Activated T-cell treated with anti-CD3 and anti-CD28 coated beads, Interleukin-2, amount 50 U/mL, for 1 hour (primary cell): ENCODE measurements at places on chromosomes 5 and 9.

- no peak for DNase-seq
Observed at GRCh38 chr9:100989731-100990130, 38.8 kb upstream of the PLPPR1 start.

GRCh38 chr5:79023348-79023747 lies 38.2 kb upstream of the ARSB start:
- DNase-seq = no peak

- peak; percentile 64 for DNase-seq
Observed at GRCh38 chr9:4297786-4298254, 2.0 kb downstream of the GLIS3 start.

DNA sequence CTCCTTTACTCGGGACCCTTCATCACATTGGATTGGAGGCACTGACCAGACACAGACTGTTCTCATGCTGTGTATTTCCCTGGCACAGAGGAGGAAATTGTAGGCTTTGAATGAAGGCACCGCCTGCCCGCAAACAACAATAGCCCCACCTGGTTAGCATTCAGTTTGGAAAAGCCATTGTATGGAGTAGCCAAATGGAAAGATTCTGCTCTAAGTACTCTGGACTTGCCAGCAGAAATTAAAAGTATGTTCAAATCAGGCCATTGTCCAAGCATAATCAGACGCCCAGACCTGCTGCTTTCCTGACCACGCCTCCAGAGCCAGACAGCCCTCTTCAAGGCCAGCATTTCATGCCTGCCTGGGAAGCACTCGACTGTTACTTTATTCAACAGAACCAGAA lies 8.0 kb upstream of the SEMA4D start:
- no peak for DNase-seq

DNA sequence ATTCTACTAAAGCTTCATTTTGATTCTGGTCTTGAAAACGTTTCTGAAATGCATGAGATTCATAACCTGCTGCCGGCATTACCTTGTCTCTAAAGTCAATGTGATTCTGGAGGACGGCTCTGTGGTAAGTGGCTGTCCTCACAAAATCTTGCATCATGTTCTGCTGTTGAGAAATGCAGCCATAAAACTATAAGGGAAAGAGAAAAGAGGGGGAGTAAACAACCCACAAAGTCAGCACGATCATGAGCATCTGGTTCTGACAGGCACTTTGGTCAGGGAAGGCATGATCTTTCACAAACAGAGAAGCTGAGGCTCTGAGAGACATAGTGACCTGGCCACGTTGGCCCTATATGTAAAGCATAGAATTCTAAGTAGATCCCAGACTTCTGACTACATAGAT lies 168.9 kb upstream of the PUM3 start:
- no peak for DNase-seq
